ENCODE measurements at places on chromosomes 2 and 18. TPM values are rescaled to one million over a fixed set of nuclear protein-coding genes. Genes with fewer than 3 reads are reported as not detected.

GRCh38 chr2:201980946-201981345 lies 52.7 kb upstream of the FZD7 start:
- DNase-seq = no peak

- DNase-seq = no peak
Measured at GRCh38 chr2:110940376-110940910, 180.3 kb upstream of the BCL2L11 start.

DNA sequence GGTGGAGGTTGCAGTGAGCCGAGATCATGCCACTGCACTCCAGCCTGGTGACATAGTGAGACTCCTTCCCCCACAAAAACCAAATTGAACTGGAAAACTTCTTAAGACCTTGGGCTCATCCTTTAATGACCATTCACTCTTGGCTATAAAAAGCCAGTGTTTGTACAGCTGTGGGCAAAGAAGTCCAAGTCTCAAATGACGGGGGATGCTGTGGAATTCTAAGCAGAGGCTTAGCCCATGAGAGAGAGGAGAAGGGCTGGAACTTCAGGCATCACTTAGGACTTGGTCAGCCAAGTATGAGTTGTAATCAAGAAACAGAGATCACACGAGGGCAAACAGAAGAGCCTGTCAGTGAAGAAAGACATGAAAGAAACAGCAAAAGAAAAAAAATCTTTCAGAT lies 79.3 kb upstream of the POU3F3 start:
- DNase-seq = no peak

GRCh38 chr2:56222481-56222880 lies 38.7 kb downstream of the CCDC85A start:
- no peak for DNase-seq

DNA sequence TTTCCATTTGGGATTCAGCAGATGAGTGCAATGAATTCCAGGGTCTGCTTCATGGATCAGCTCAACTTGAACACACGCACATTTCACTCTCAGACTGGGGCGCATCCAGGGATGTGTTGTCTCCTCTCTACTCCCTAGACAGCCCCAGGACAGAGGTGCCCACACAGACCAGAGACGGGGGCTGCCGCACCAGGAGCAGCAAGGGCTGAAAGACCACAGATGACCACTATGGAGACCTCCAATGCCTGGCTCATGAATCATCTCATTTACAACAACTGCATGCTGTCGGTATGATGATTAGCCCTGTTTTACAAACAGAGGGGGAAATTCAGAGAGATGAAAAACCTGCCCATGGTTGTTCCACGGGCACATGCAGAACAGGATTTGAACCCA lies 63.1 kb downstream of the CYP26B1 start:
- no peak for DNase-seq

DNA sequence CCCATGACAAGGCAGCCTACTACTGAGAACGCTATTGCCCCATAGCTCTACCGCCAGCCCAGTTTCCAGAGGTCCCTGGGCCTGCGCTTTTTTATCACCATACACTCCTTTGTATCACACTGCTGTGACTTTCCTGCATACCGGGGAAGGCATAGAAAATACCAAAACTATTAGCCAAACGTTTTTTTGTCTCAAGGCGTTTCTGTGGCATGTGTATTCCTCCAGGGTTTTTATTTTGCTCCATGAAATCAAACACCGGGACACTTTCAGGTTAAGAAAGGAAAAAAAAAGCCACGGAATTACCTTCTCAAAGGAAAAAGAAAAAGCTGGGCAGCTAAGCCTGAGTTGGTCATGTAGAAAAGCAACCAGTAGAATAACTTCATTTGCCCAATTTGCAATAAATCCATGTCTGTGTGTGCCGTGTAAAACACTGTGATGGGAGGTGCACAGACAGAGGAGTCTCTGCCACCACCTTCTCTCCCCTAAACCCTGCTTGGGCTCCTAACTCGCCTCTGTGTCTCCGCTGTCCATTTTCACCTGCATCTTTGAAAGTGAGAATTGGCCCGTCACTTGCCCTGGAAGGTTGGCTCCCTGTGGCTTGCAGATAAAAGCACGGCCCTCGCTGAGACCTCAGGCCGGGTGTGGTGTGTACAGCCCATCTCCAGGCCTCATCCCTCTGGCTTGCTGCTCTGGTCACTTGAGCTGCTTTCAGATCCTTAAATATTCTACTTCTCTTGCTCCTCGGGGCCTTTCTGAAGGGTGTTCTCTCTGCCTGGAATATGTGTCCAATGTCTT lies 1.7 kb downstream of the AMER3 start:
- no peak for DNase-seq

DNA sequence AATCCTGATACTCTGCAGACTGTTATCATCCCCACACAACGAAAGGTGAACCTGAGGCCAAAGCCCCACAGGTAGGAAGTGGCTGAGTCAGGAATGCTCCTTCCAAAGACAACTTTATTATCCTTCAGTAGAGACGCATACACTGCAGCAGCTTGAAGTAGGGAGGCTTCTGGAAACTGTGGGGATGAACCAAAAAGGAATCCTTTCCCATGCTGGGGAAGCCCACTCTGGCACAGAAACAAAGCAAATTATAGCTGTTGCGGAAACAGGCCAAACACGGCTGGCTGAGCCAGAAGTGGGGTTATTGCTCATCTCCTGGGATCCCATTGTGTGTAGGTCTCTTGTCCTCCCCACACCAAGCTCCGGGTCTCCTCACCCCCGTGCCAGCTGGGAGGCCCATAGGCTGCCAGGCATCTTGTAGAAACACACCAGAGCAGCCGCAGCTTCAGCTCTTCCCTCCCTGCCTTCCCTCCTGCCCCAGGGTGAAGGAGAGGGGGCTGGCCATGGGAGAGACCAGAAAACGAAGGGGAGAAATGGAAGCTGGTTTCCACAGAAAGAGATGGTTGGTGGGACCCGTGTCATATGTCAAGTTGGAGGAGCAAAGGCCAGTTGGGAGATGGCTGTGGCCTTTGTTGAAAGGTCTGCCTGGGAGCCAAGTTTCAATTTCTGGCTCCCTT lies 176.9 kb upstream of the NABP1 start:
- DNase-seq = no peak

The TTC32 gene
- 12.4 TPM for total RNA-seq

The IL36B gene
- total RNA-seq = not detected

The GALNT14 gene
- total RNA-seq = 0.54 TPM

The ACADL gene
- 97.0 TPM for total RNA-seq
